ENCODE measurements at places on chromosomes 6 and 20.

DNA sequence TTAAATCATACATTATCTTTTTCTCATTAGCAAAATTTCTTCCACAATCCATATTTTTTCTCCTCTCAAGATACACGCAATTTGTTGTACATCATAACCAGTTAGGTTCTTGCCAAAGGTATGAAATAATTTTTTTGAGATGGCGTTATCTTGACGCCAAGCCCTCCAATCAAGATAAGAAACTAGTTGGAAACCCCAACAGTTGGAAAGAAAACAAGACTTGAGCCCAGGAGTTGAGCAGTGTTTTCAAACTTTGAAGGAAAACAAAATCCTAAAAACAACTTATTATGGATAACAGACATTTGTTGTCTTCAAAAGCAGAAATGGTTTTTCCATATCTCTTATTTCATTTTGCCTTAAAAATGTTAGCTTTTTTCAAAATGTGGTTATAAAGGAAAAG, 184.8 kb downstream of the SLC24A3 start:
- no peak for DNase-seq

GRCh38 chr6:42211726-42212125, 5.9 kb downstream of the MRPS10 start:
- DNase-seq = no peak

- DNase-seq = no peak
These were observed 9.3 kb downstream of the PREX1 start for GRCh38 chr20:48818481-48818987.

- peak; percentile 59 for DNase-seq
These were observed 171.4 kb downstream of the DTNBP1 start for GRCh38 chr6:15491255-15491985.

GRCh38 chr6:164273491-164273890, 859.0 kb downstream of the QKI start:
- no peak for DNase-seq

DNA sequence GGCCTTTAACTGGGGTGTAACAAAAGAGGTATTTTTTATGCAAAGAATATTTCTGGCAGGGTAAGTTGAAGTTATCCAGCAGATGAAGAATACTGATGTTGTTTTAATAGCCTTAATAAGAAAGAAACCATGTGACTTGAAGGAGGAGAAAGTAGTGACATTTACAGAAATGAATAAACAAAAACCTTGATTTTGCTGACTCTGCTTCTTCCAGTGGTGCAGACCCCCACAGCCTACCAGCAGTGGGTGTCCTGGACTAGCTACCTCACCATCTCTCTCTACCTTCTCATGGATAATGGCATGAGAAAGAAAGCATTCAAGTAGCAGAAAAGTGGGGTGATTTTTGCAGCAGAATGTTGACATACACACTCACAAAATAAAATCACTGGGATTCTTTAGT, 162.6 kb upstream of the RNF217 start:
- no peak for DNase-seq

GRCh38 chr6:127952176-127952575, 51.3 kb upstream of the THEMIS start:
- no peak for DNase-seq

- DNase-seq = no peak
These were observed 65.7 kb downstream of the SULF2 start for GRCh38 chr20:47719625-47720024.

DNA sequence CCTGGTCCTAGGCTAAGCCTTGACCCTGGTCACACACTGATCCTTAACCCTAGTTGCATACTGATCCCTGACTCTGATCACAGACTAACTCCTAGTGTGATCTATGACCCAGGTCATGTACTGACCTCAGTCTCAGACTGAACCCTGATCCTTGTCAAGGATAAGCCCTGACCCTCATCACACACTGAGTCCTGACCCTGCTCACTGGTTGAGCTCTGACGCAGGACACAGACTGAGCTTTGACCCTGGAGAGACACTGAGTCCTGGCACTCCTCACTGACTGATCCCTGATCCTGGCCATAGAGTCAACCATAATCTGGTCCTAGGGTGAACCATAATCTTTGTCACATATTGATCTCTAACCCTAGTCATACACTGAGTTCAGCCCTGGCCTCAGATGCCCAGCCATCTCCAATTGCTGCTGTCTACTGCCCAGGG, 37.9 kb downstream of the KCNB1 start:
- DNase-seq = no peak

GRCh38 chr6:46466570-46466969, 24.7 kb downstream of the RCAN2 start:
- no peak for DNase-seq

- no peak for DNase-seq
These were observed 9.3 kb upstream of the RIPOR2 start for GRCh38 chr6:24945054-24945453.

DNA sequence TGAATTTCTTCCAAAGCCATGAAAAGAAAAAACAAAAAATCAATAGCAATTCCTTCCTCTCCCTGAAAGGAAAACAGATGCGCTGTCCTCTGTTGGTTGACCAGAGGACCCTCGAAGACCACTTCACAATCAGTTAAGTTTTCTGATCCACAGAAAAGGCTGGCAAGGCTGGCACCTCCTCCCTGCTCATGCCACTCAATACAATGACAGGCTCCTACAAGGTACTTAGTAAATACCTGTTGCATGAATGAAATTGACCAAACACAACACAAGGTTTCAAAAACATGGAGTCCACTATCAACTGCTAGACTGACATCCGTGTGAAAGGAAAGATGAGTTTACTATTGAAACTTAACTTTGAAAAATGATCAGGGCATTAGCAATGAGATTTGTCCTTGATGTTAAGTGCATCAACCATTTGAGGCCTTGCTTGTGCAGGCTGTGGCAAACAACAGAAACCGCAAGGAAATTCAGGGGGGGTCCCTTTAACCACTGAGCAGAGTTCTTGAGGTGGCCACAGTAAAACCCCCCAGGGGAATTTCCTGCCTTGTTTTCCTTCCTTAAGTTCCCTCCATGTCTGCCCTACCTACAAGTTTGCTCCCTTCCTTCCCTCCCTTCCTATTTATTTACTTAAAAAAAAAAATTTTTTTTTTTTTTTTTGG, 27.9 kb upstream of the RTF2 start:
- peak; percentile 45 for DNase-seq

DNA sequence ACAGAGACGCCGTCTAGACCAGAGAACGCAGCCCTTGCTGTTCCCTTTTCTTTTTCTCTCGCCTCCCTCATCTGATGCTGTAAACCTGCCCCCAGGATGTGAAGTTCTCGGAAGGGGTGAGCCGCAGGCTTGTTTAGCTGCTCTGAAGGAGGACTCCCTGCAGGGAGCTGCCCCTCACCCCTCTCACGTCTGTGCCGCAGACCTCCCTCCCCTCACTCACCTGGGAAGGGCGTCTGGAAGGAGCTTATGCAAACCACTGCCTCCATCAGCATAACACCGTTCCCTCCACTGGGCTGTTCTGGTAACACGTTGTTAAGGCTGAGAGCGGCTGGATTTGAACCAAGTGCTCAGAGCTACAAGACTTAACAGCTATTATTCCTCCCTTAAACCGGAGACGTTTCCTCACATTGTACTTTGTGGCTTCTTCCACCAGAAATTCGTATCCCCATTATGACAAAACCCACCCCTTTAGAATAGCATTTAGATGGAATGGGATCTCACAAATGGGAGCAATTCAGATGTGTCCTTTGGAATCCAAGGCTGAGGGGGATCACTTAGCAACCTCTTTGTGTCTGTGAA, 99.8 kb downstream of the SMOC2 start:
- no peak for DNase-seq

GRCh38 chr6:160130729-160131484, 9.3 kb downstream of the SLC22A1 start:
- no peak for DNase-seq

- DNase-seq = no peak
These were observed 143.1 kb downstream of the STXBP5 start for GRCh38 chr6:147347179-147347881.

- no peak for DNase-seq
These were observed 40.7 kb downstream of the DACT2 start for GRCh38 chr6:168278904-168279303.

All from stimulated activated CD4-positive, alpha-beta T cell treated with anti-CD3 and anti-CD28 coated beads, Interleukin-12 subunit alpha, Interleukin-12 subunit beta, amount 100 ng/mL, for 48 hours (primary cell).